ENCODE measurements at places on chromosomes 4 and X. TPM values are rescaled to one million over a fixed set of nuclear protein-coding genes. Genes with fewer than 3 reads are reported as not detected.
A peak's percentile ranks its signal among the peaks of the same experiment; 100 is the strongest.

GRCh38 chr4:55385201-55385649 is 10.5 kb upstream of the TMEM165 start:
- no peaks in the 10 kb centered on the region for H3K4me1 ChIP-seq
- H3K4me3 ChIP-seq = no peak overlapping the region
- no peak for DNase-seq
- H3K27ac ChIP-seq = no peak overlapping the region
- no peaks in the 10 kb centered on the region for H3K36me3 ChIP-seq

- no peak overlapping the region for H3K27ac ChIP-seq
- peaks cover 9% of the 10 kb centered on the region for H3K27me3 ChIP-seq
- H3K36me3 ChIP-seq = no peaks in the 10 kb centered on the region
- H3K4me3 ChIP-seq = peak overlapping the region; percentile 53
These were observed 325.5 kb upstream of the F9 start for GRCh38 chrX:139204898-139205667.

DNA sequence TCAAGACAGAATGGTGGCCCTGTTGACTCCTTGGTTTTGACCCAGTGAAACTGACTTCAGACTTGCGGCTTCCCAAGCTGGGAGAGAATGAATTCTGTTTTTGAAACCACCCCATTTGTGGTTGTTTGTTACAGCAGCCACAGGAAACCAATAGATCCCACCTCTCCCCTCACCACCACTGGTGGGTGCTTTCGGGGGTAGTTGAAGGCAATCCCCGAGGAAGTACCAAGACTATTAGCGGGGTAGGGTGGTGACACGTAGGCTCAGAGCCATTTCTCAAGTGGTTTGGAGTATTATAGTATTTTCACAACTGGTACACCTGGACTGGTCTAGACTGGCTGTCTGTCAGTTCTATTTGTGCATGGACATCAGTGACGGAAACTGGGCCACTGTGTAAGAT is 189.1 kb upstream of the RBPJ start:
- H3K4me3 ChIP-seq = no peak overlapping the region
- no peak for DNase-seq
- no peaks in the 10 kb centered on the region for H3K4me1 ChIP-seq

- no peak overlapping the region for H3K4me3 ChIP-seq
- no peak overlapping the region for H3K27ac ChIP-seq
- H3K36me3 ChIP-seq = no peaks in the 10 kb centered on the region
- H3K27me3 ChIP-seq = no peaks in the 10 kb centered on the region
These were observed 56.2 kb downstream of the PROM1 start for GRCh38 chr4:16027626-16028025.

- H3K4me1 ChIP-seq = no peaks in the 10 kb centered on the region
- no peak for DNase-seq
- no peaks in the 10 kb centered on the region for H3K27me3 ChIP-seq
- H3K27ac ChIP-seq = no peak overlapping the region
- H3K36me3 ChIP-seq = no peaks in the 10 kb centered on the region
These were observed 13.4 kb downstream of the STAP1 start for GRCh38 chr4:67571975-67572374.

DNA sequence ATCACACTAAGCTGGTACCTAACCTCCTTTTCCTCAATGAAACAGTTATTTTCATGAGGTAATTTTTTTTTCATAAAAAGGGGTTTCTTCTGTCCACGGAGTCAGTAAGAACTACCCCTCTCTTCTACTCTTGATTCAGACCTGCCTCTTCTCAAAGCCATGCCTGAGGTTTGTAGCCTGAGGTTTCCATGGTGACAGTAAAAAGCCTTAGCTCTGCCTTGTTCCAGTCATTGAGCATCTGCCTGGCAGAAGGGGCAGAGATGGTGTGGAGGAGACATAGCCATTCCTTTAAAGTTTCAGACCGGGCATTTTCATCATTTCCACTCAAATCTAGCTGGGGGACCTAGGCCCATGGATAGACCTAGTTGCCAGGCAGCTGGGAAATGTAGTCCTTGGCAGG is 135.5 kb downstream of the REPS2 start:
- peak overlapping the region; percentile 35 for H3K27ac ChIP-seq
- H3K27me3 ChIP-seq = no peaks in the 10 kb centered on the region
- H3K36me3 ChIP-seq = no peaks in the 10 kb centered on the region
- no peak for DNase-seq
- no peak overlapping the region for H3K4me3 ChIP-seq

DNA sequence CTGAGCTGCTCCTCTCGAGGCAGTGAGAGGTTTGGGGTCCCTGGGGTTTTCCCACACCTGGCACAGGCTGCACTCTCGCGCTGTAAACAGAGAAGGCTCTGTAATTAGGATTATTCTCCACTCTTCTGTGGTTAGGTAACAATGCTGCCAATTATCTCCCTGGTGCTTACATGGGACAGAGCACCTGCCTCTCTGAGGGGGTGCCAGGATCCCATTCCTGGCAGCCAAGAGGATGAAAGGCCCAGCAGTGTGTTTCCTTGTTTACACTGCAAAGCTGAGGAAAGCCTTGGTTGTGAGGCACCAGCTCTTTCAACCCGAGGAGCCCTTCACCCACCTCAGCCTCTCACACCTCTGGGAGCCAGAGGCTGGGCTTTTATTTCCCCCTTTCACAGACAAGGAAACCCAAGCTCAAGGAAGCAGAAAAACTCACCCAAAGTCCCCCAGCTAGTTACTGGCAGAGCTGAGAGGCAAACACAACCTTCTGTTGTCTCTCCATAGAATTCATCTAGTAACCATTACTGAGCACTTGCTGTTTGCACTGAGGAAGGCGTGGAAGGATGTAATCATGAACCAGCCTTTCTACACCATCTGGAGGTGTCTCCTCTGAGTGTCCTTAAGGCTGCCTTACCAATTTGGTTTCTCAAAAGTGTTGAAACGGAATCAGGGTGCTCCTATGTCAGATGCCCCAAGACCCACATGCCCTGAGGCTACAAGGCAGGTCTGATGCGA is 39.7 kb upstream of the PROM1 start:
- no peak for DNase-seq
- H3K27ac ChIP-seq = no peak overlapping the region
- H3K36me3 ChIP-seq = no peaks in the 10 kb centered on the region
- H3K4me1 ChIP-seq = no peaks in the 10 kb centered on the region
- H3K27me3 ChIP-seq = no peaks in the 10 kb centered on the region

DNA sequence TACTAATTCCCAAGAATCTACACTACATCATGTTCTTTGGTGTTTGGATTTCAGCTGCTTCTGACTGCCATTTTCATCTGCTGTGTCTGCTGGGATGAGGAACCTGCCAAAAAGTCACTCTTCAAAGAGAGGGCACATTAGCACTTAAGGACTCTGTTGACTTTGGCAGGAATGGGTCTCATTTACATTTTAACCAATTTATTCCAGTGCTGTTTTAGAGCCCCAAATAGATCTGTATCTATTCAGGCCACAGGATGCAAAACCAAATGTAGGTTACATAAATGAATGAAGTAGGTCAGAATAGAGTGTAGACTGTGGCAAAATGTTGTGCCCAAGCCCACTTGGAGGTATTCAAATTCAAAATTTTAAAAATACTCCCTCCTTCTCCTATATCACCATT is 14.4 kb downstream of the TXK start:
- H3K27ac ChIP-seq = no peak overlapping the region
- no peak for DNase-seq
- H3K4me1 ChIP-seq = no peaks in the 10 kb centered on the region
- H3K4me3 ChIP-seq = no peak overlapping the region
- no peaks in the 10 kb centered on the region for H3K27me3 ChIP-seq

DNA sequence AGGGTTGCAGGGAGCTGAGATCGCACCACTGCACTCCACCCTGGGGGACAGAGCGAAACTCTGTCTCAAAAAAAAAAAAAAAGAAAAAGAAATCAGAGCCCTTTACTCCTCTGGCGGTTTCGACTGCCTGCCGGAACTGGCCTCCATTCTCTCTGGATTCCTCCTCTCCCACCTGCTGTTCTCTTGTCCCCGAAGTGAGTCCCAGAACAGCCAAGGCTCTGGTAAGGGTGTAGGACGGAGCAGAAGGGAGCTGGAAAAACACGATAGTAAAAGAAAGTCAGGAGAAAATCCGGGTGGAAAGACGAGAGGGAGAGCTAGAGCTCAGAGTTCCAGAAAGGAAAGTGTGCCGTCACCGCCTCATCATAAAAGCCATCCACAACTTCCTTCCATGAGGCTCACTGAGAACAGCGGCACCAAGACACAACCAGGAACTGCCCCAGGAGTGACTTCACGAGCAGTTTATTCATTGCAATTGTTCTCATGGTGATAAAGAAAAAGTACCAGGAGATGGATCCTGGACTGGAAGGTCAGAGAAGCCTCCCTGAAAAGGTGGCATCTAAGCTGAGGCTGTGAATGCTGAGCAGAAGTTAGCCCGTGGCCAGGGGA is 12.3 kb downstream of the TLR3 start:
- H3K27ac ChIP-seq = no peak overlapping the region
- H3K36me3 ChIP-seq = peaks cover 34% of the 10 kb centered on the region
- H3K4me1 ChIP-seq = no peaks in the 10 kb centered on the region

GRCh38 chr4:23993373-23993772 is 103.5 kb upstream of the PPARGC1A start:
- H3K27ac ChIP-seq = no peak overlapping the region
- DNase-seq = no peak
- H3K4me1 ChIP-seq = no peaks in the 10 kb centered on the region
- no peaks in the 10 kb centered on the region for H3K27me3 ChIP-seq
- no peaks in the 10 kb centered on the region for H3K36me3 ChIP-seq
- no peak overlapping the region for H3K4me3 ChIP-seq

GRCh38 chr4:58560736-58561135 is 1450.6 kb upstream of the IGFBP7 start:
- H3K27ac ChIP-seq = no peak overlapping the region
- H3K36me3 ChIP-seq = no peaks in the 10 kb centered on the region
- H3K27me3 ChIP-seq = no peaks in the 10 kb centered on the region

DNA sequence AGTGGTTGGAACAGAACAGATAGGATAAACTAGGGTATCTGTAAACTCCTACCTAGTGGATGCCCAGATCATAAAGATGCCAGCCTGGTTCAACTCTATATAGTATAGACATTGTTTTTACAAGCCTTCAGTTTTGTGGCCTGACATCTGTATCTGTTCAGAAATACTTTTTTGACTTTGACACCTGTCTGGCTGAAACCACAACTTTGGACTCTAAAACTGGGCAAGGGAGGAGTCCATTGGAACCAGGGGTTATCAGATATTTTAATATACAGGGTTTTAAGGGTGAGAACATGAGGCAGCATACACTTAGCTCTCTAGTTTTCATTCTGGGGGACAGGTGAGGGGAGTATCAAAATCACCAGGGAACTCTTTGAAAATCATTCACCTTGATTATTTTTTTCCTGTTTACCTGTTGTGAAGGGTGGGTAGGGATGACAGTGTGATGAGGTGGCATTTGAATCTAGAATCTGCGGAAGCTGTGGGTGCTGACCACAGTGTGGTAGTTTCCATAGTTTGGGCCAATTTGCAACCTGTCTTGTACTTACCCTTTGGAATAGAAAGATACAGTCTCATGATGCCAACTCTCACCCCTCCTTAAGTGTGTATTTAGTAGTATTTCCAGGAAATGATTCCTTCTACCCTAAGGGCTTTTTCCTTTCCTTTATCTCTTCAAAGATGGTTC is 20.6 kb downstream of the GAB1 start:
- H3K4me3 ChIP-seq = no peak overlapping the region
- no peak for DNase-seq
- H3K27me3 ChIP-seq = no peaks in the 10 kb centered on the region

DNA sequence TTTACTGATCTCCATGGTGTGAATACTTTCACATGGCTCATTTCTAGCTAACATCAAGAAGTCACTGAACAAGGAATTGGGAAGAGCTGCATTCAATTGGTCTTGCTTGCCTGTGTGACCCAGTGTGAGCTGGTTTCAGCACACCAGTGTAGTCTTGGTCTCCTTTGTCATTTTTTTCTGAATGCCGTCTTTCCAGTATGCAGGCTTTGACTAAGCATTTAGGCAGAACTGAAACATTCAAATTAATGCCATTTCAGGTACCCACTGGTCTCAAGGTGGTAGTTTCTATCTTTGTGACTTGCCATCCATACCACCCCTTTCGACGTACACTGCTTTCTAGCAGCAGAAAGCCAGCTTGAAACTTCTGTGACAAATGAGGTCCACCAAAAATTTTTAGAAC is 550.5 kb upstream of the BOD1L1 start:
- H3K27me3 ChIP-seq = no peaks in the 10 kb centered on the region
- no peaks in the 10 kb centered on the region for H3K36me3 ChIP-seq
- no peaks in the 10 kb centered on the region for H3K4me1 ChIP-seq
- DNase-seq = no peak
- H3K27ac ChIP-seq = no peak overlapping the region

- peak; percentile 59 for DNase-seq
- H3K4me3 ChIP-seq = no peak overlapping the region
- H3K27ac ChIP-seq = no peak overlapping the region
- peaks cover 7% of the 10 kb centered on the region for H3K36me3 ChIP-seq
These were observed 10.5 kb upstream of the ADD1 start for GRCh38 chr4:2832981-2833670.

DNA sequence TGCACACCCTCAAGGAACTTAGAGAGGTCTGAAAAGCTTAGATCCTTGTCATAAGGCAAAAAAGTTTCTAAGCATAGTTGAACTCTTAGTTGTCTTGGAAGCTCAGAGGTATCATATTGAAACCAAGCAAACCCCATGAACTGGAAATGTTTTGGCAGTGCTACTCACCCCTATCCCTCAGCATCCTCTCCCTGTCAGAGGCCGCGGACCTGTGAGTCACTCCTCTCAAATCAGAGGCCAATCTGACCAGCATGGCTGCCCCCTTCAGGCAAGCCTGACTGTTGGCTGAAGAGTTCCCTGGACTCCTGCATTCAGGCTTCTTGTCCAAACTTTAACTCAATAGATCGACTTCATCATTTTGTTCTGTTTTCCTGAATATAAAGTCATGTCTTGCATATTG is 69.4 kb downstream of the KCNIP4 start:
- H3K27me3 ChIP-seq = no peaks in the 10 kb centered on the region
- no peak for DNase-seq
- no peaks in the 10 kb centered on the region for H3K36me3 ChIP-seq
- H3K27ac ChIP-seq = no peak overlapping the region

- DNase-seq = no peak
- H3K27ac ChIP-seq = no peak overlapping the region
- no peaks in the 10 kb centered on the region for H3K36me3 ChIP-seq
These were observed 975.2 kb downstream of the FSTL5 start for GRCh38 chr4:161188578-161188977.

Gene EPGN
- not detected for total RNA-seq

Gene DRD5
- total RNA-seq = not detected

Gene RNF212
- 8.9 TPM for total RNA-seq

Gene NSUN7
- total RNA-seq = 3.6 TPM

Gene CT45A3
- total RNA-seq = not detected

Gene OTUD6A
- not detected for total RNA-seq

Gene MAGEE2
- total RNA-seq = not detected

Gene TMSB15C
- 1.2 TPM for total RNA-seq

All from sigmoid colon (tissue), 7 donors.